ENCODE measurements at places on chromosomes 2 and 18.

DNA sequence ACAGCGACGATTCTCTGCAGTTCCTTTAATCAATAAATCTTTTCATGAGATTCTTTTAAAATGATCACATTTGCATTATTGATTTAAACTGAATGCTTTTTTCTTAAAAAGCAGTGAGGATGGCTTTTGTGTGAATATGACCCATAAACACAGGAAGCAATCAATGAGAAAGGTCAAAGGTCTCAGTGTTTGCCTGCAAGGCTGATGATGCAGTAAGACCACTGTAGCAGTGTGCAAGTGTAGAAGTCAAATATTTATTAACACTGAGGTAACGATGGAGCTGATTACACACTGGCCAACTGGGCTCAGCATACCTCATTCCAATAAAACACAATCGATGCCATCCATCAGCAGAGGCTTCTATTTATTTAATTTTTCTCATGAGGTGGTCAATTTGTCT, 633.5 kb downstream of the DCDC2C start:
- DNase-seq: no peak

DNA sequence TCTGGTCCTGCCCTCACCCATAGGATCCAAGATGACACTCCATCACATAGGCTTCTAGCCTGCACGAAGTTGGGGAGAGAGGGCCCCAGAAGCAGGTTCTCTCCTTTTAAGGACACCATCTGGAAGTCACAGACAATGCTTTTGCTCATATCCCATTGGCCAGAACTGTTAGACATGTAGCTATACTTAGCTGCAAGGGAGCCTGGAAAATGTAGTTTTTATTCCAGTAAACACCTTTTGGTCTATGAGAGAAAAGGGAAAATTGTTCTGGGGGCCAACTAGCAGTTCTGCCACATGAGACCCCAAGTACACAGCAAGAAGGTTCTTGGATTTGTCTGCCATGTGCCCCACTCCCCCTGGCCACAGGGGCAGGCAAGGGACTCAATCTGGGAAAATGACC, 206.1 kb downstream of the ZFP36L2 start:
- no peak for DNase-seq

DNA sequence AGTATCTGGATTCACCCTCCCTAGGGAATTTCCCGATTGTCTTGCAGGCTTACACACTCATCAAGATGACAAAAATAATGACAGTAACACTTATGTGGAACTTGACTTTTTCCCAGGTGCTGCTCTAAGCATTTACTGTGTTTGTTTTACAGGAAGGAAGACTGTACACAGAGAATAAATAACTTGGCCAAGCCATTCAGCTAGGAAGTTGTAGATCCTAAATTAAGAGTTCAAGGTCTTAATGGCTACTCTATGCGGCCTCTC, 549 bp upstream of the DPP4 start:
- DNase-seq: no peak

GRCh38 chr2:167826906-167827305, 420.5 kb downstream of the STK39 start:
- DNase-seq: no peak

DNA sequence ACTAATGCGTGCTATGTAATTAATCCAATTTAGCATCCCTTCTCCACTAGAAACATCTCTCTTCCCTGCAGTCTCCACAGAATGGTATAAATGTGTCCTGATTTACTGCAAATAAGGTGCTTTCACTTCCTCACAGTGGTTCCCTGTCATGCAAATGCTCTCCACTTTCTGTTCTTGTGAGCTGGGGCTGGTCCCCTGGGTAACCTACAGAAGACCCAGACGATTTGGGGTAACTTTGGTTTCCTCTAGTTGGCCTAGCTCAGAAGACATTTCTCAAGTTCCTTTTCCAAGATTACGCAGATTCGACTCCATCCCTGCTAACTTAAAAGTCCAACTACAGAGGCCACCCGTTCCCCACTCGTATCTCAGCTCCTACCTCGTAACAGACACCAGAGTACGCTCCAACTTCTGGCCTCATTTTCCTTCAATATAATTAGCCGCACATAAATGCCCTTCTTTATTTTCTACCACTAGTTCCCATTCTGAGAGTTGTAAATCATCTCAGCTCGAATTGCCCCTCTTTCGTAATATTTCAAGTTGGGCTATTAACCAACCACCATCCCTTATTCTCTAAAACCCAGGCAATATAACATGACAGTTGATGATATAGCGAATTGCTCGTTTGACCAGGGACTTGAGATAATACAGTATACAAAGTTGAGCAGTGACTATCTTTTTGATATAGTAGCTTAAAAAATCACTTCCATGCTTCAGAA, 28.8 kb upstream of the NEDD4L start:
- DNase-seq: no peak

- no peak for DNase-seq
These were observed 148.7 kb downstream of the CABLES1 start for GRCh38 chr18:23283916-23284430.

DNA sequence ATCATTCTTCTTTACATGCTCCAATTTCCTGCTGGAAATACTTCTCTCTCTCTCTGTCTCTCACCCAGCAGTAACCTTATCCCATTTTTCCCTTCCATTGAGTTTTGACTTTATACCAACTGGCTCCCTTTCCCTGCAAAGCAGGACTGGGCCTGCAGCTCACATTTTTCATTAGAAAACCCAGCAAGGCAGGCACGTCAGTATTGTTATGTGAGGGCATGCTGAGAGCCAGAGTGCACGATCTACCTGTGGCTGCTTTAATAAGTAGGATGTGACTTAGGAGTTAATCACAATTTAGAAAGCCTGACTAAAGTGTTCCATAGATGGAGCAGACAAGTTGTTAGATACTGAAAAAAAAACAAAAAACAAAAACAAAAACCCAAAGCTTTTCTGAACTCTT, 5.2 kb upstream of the NDUFV2 start:
- no peak for DNase-seq

DNA sequence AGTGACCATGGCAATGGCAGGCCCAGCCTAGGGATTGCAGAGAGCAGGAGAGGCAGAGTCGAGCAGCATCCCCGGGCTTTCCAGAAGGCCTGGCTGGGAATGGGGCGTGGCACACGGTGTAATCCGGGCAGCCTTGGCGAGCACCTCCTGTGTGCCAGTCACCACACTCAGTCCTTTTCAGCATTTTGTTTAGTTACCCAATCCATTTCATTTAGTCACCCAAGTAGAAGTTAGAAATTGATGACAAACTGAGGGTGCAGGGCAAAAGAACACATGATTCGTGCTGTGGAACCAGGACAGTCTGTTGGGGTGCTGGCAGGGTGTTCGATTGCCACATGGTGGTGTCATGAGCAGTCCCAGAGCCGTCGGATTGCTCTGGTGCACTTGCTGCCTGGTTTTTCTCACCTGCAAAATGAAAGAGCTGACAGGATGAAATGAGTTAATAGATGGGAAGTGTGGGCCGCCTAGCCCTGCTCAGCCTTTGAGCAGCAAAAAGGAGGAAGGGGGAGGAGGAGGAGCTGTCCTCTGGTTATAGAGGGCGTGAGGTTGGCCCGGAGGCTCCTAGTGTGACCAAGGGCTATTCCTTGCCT, 299.4 kb downstream of the AGAP1 start:
- DNase-seq: no peak

DNA sequence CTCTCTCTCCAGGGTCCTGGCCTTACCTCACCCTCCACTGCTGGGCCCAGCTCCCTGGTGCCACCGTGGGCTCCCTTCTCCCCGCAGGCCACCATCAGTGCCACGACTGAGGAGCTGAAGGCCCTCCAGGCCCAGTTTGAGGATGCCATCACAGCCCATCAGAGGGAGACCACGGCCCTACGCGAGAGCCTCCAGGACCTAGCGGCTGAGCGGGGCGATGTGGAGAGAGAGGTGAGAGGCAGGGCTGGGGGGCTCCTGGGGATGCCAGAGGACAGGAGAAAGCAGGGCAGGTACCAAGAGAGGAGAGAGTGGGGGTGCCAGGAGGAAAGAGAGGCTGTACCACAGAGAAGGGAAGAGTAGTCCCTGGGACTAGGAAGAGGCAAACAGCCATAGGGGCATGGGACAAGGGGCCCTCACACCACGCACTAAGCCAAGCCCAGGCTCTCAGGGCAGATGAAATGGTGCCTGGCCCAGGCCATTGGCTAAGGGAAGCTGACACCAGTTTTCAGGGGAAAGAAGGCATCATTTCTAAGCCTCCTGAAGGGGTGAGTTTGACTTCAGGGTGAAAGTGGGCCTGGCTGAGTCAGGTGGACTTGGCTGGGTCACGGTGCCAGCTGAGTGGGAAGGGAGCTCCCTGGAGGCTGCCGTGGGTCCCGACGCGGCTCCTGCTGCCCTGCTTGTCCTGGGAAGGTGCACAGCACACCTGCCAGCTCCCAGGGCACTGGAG, 39.0 kb upstream of the SNED1 start:
- no peak for DNase-seq

DNA sequence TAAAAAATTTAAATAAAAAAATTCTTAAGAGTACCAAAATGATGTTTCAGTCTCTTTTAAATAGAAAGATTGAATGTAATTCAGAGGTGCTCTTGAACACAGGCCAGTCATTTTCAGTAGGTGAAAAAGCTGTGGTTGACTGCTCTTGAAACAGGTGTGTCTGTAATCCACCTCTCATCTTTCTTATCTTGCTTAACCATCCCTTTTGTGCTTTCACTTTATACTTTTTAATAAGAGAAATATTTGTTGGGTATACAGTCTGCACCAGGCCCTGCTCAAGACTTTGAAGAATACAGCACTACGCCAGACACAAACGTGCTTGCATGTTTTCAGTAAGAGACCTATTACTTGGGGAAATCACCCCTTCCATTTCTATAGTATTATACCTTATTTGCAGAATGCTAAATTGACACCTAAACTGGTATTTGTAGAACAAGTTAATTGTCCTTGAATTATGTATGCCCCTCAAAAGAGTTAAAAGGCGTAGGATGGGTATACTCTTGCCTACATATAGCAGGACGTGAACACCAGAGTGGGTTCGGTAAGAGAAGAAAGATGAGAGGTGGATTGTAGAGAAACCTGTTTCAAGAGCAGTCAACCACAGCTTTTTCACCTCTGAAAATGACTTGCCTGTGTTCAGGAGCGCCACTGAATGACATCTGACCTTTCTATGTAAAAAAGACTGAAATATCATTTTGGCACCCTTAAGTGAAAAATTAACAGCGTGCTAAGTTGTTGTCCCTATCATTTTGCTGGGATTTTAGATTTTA, 4.0 kb upstream of the RTN4 start:
- DNase-seq: no peak

DNA sequence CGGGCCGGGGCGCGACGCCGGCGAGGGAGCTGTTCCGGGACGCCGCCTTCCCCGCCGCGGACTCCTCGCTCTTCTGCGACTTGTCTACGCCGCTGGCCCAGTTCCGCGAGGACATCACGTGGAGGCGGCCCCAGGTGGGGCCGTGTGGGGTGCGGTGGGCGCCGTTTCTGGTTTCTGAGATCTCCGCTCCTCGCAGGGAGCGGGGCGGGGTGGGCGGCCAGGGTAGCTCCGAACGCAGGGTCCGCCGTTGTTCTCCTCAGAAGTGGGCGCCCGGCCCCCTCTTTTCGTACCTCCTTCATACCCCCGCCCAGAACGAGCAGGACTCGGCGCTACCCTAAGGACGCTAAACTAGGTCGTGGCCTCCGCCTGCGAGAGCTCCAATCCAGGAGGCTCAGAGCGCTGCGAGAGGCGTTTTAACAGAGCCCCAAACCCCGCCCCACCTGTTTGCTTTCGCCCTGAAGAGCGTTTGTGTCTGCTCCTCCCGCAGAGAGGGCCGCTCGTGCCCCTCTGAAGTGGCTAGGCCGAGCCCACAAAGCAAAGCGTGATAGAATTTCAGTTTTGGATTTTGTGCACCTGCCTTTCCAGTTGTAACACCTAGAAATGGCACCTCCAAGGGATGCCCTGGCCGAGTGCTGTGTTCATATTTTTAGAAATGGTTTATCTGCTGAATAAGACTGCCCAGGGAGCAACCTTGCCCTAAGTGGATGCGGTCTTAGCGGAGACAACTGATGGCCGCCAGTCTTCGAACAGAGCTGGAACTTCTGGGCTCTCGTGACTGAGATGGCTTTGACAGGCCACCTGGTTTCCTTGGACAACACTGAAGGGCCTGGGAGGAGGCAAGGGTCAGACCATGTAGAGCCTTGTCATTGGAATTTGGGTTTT, 626 bp downstream of the CAPN10 start:
- no peak for DNase-seq

DNA sequence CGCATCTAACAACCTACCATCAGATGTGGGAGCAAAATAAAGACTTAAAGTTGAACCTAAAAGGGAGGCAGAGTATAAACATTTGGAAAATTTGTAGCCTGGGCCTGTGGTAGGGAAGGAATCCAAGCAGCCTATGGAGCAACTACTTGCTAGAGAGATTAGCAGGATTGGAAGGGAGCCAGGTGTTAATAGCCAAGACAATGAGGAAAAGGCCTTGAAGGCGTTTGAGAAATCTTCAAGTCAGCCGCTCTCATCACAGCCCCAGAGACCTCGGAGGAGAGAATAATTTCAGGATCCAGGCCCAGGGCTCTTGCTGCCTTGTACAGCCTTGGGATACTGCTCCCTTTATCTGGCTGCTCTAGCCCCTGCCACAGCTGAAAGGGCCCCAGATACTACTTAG, 219.7 kb downstream of the THSD7B start:
- DNase-seq: no peak

- DNase-seq: no peak
These were observed 146.4 kb downstream of the RIF1 start for GRCh38 chr2:151556121-151556520.
